NCI-H187 (cell line): ENCODE measurements at places on chromosomes 16 and 17.

- no peak for DNase-seq
Measured at GRCh38 chr17:74946641-74947040, 10.9 kb downstream of the OTOP3 start.

DNA sequence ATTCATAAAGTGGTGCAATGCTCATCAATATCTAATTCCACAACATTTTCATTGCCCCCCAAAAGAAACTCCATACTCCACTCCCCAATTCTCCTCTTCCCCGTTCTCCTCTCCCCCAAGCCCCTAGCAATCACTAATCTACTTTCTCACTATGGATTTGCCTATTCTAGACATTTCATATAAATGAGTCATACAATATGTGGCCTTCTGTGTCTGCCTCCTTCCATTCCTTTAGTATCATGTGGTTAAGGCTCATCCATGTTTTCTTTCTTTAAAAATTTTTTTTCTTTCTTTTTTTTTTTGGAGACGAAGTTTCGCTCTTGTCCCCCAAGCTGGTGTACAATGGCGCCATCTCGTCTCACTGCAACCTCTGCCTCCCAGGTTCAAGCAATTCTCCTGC is 56.3 kb upstream of the HAS3 start:
- no peak for DNase-seq

DNA sequence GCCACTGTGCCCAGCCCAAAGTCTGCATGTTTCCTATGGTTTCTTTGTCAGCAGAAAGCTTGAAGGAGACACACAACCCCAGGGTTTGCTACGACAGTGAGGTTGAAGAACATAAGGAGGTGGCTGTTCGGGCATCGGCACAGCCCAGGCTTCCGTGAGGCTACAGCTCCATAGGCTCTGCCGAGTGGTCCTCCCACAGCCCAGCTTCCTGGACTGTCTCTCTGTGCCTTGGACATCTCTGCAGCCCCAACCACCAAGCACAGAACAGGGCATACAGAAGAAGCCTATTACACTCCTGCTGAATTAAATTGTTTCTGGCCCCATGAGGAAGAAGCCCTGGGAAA is 3.2 kb upstream of the HAP1 start:
- no peak for DNase-seq

DNA sequence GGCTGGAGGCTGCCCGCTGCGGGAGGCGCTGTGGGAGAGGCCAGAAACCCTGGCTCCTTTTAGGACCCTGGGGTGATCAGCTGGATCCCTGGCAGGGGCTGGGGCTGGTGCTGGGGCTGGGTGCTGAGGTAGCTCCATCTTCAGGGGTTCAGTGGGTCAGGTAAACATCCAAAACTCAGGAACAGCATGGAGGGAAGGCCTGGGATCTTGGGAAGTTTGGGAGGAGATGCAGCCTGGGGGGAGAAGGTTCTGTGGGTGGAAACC is 21.0 kb downstream of the ADGRG5 start:
- no peak for DNase-seq

GRCh38 chr17:63476459-63476853 is 405 bp upstream of the ACE start:
- DNase-seq = peak; percentile 46

DNA sequence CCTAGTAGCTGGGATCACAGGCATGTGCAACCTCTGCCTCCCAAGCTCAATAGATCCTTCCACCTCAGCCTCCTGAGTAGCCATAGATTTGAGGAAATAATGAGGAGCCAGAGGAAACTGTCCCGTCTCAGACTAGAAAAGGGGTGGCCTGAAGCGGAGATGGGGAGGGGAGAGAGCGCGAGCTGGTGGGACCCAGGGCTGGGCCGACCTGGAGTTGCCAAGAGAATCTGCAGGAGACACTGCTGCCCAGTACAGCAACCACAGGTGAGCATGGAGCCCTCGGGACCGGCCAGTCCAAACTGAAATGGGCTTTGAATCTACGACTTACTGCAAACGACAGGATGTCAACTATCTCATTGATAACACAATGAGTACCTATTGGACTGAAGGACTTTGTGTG is 24.3 kb downstream of the CD300A start:
- DNase-seq = no peak

DNA sequence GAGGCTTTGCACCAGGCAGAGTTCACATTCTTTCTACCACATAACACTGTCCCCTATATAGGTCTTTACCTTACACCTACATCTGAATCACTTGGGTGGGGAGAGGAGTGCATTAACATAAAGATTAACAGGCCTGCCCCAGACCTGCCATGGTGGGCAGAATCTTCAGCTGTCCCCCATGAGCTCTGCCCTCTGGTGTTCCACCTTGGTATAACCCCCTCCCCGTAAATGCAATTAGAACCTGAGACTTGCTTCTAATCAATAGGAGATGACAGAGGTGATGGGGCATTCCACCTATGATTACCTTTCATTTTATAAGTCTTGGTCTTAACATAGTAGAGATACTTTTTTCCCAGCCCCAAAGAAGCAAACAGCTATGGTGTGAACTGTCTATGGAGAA is 20.4 kb upstream of the GRIN2A start:
- DNase-seq = no peak

DNA sequence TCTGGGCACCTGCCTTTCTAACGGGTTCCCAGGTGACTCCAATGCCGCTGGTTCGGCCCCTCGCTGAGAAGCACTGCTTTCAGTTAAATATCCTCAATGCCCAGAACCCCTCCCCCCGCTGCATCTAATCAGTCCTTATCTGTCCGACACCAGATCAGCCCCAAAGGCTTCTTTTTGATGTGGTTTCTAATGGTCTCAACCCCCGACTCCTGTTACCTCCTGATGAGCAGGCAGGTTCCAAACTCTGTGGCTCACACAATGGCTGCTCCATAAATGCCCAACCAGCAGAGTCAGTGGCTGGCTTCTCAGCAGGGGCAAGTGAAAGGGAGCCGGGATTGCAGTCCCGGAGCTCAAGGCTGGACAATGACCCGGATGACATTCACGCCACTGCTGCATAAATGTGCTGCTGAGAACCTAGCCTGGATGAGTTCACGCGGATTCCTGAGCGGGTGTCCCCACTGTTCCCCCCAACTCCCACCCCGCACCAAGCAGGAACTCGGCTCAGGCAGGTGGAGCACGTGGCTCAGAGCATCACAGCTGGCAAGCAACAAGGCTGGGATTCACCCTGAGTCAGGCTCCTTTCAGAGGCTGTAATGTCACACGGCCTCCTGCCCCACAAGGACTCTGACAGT is 1.0 kb upstream of the SLC38A8 start:
- DNase-seq = no peak

GRCh38 chr17:80992948-80993624 is 1.4 kb downstream of the CHMP6 start:
- DNase-seq = no peak

DNA sequence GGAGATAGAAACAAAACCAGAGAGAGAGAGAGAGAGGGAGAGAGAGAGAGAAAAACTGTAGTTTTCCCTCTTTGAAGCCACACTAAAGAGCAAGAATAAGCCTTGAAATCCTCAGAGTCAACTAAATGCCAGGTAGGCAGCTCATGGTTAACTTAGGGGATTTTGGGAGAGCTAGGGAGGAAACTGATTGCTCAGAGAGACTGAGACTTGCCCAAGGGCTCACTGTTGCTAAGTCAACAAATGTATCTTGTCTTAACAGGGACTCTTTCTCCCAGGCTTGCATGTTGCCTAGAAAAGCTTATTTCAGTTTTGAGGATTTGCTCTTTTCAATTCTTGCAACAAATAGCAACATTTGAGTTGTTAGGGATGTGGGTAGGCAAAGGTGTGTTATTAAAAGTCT is 4.5 kb upstream of the SLC5A11 start:
- no peak for DNase-seq

DNA sequence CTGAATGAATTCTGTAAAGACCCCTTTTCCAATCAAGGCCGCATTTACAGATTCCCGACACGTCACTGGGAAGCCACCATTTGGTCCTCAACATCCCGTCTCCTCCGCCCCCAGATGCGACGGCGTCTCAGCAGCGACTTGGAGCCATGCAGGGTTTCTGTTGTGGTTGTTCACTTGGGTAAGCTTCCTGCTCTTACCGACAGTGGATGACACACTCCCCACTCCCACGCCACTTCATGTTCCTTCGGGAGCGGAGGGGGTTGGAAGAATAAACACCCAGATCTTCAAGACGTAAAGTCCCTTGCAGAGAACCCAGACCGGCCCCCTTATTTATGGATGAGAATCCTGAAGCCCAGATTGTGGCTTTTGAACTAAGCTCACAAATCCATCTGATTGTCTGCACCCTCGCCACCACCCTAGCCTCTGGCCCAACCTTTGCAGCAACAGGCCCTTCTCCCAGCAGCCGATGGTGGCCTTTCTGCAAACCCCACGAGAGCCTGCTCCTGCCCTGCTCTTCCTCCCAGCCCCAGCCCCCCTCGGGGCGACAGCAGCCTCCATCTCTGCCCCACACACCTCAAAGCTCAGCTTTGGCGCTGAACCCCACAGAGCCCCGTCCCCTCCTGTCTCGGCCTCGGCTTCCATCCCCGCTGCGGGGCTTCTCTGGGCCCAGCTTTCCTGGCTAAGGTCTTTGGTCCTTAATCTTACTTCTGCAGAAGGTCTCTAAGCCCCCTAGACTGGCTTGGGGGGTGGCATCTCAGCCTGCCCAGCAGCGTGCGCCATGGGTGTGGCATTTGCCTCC is 19.0 kb upstream of the OSGIN1 start:
- DNase-seq = no peak

DNA sequence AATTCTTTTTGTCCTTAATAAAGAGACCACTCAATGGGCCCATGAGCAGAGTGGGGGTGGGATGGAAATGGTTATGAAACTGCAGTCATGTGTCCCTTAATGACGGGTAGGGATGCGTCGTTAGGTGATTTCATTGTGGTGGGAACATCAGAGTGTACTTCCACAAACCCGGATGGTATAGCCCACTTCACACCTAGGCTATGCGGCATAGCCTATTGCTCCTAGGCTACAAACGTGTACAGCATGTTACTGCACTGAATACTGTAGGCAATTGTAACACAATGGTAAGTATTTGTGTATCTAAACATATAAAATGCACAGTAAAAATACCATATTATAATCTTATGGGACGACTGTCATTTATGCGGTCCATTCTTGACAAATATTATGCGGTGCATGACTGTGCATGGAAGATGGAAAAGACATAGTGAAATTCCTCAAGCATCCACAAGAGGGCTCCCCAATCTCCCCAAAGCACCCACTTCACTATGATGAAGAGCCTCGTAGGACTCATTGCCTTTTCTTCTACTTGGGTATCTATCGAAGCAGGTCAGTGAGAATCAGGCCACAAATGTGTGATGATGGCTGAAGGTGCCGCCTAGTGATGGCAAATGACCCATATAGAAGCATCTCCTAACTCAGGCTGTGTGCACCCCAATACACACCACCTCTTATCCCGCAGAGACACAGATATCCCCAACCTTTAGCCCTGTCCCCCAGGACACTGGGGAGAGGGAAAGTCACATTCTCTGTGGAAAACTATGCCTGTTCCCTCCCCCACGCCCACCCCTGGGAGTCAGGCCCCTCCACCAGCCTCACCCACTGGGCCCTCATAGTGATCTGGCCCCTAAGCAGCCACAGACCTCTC is 43.5 kb downstream of the TBX21 start:
- peak; percentile 15 for DNase-seq

DNA sequence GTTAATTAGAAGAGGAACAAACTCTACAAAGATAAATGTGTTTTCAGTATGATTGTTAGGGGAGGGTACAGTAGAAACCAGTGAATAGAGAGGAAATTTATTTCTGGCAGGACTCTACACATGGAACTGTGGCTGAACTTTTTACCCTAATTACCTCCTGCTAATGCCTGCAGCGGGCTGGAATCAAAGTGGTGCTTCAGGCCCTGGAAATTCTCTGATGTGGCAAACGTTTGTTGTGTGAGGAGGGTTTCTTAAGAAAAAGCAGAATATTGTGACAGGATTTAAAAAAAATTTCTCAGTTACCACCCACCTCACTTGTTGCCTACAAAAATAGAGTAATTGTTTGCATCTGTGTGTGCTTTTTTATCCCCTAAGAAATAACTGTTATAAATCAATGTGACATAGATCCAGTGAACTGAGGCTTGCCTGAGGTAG is 154.5 kb downstream of the BCAS3 start:
- DNase-seq = no peak

- peak; percentile 40 for DNase-seq
Measured at GRCh38 chr16:85422196-85422631, 190.9 kb upstream of the GSE1 start.

GRCh38 chr16:85004587-85005205 is 6.6 kb downstream of the ZDHHC7 start:
- DNase-seq = no peak
